ENCODE measurements at places on chromosomes 12 and 14. TPM values are rescaled to one million over a fixed set of nuclear protein-coding genes. Genes with fewer than 3 reads are reported as not detected.

DNA sequence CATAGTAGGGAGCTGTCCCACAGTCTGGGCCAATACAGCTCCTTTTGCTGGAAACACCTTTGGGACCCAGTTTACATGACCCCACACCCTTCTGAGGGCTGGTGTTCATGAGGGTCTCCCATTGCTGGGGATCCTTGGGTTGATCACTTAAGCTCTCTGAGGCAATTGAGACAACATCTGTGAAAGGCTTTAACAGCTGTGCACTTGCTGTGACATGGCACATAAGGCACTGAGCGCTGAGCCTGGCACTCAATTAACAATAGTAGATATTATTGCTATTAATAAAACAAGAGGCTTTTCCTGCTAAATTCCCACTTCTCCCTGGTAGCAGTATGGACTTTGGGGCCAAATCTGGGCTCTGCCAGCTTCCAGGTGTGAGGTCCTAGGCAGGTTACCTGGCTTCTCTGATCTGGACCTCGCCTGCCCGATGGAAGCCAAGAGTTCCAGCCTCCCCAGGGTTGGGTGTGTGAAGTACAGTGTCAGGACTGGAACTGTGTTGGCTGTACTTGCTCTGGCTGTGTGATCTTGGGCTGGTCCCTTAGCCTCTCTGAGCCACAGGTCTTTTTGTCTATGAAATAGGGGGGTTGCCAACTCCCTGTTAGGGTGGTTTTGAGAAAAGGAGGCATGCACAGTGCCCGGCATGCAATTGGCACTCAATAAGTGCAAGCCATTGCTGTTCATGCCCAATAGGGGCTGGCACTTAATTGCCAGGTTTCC lies 3.1 kb downstream of the SH2B3 start:
- no peak for DNase-seq

DNA sequence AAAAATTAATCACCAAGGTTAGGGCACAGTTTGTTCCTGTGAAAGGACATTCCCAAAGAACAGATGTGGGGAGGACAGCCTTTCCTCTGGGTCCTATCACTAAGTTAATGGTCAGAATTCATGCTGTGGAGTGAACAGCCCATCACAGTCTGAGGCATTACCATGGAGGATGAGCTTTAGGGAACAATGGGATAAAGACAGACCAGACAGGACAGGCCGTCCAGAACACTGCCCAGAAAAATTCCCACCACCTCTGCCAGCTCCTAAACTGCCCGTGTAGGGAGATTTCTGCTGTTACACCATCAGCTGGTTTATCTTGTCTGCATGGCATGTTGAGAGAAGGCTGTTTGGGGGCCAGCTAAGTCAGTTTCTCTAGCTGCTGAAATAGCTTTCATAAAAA lies 49.6 kb upstream of the IFNG-AS1 start:
- DNase-seq, result no peak

- DNase-seq, result no peak
Observed at GRCh38 chr12:32051511-32052211, 55.0 kb upstream of the BICD1 start.

DNA sequence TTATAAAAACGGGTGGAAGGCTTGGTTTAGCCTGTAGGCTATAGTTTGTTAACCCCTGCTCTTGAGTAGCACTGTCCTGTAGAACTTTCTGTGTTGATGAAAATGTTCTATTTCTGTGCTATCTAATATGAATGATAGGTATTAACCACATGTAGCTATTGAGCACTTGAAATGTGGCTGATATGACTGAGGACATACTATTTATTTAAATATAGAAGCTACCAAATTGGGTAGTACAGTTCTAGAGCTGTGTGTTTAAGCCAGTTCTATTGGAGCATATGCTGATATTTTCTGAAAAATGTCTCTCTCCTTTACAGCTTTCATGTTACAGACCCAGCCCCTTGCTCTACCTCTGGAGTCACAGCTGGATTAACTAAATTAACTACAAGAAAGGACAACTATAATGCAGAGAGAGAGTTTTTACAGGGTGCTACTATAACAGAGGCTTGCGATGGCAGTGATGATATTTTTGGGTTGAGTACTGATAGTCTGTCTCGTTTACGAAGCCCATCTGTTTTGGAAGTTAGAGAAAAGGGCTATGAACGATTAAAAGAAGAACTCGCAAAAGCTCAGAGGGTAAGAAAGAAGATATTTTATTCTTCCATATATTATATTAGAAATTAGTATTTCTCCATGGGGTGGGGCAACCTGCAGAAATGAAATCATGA lies 17.6 kb downstream of the RAB3IP start:
- no peak for DNase-seq

- DNase-seq, result no peak
Observed at GRCh38 chr14:20855652-20856291, 35.4 kb upstream of the RNASE3 start.

DNA sequence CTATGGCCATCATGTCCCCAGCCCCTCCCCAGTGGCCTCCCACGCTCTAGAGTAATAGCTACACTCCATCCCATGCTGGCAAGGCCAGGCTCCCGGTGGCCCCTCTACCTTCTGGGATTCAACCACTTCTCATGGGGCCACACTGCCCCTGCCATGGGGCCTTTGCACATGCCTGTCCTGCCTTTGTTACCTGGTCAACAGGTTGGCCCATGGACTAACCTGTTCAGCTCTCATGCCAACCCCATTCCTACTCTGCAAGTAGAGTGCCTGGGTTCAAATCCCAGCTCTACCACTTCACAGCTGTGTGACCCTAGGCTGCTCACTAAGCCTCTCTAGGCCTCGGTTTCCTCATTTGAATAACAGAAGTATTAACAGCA lies 98.5 kb downstream of the RFLNA start:
- no peak for DNase-seq

CCER1 gene
- not detected for total RNA-seq

KLHL33 gene
- total RNA-seq, result 0.12 TPM

DHRS2 gene
- 0.24 TPM for total RNA-seq

Data from omental fat pad (tissue), 4 donors.